ENCODE measurements at places on chromosomes 7 and 10. TPM values are rescaled to one million over a fixed set of nuclear protein-coding genes. Genes with fewer than 3 reads are reported as not detected.

SCIN gene
- total RNA-seq = not detected

RBM20 gene
- 0.38 TPM for total RNA-seq

PPP1R17 gene
- not detected for total RNA-seq

RGR gene
- total RNA-seq = not detected

LIPK gene
- total RNA-seq = not detected

DLX6 gene
- not detected for total RNA-seq

PALD1 gene
- total RNA-seq = 6.6 TPM

CDC14C gene
- not detected for total RNA-seq

SP8 gene
- total RNA-seq = not detected

CTTNBP2 gene
- not detected for total RNA-seq

ENO4 gene
- total RNA-seq = not detected

IKZF1 gene
- total RNA-seq = 277 TPM

CLDN3 gene
- not detected for total RNA-seq

SEC24C gene
- total RNA-seq = 87.5 TPM

ADAM8 gene
- total RNA-seq = 115 TPM

ERLIN1 gene
- total RNA-seq = 17.0 TPM

TMEM184A gene
- not detected for total RNA-seq

SRI gene
- total RNA-seq = 169 TPM

GJC3 gene
- total RNA-seq = 0.41 TPM

CALHM3 gene
- total RNA-seq = not detected

BAZ1B gene
- 82.4 TPM for total RNA-seq

ADAM12 gene
- total RNA-seq = 1.3 TPM

UNCX gene
- total RNA-seq = not detected

SFRP4 gene
- total RNA-seq = not detected

FXYD4 gene
- not detected for total RNA-seq

ATP6V0A4 gene
- total RNA-seq = not detected

PSD gene
- 9.3 TPM for total RNA-seq

GIMAP1 gene
- total RNA-seq = 8.7 TPM

FAM24B gene
- 10.6 TPM for total RNA-seq

LRRC18 gene
- total RNA-seq = not detected

WAC gene
- total RNA-seq = 102 TPM

CLCN1 gene
- 0.09 TPM for total RNA-seq

GIMAP2 gene
- total RNA-seq = 42.2 TPM

WNT8B gene
- total RNA-seq = 0.47 TPM

SMKR1 gene
- 3.6 TPM for total RNA-seq

ZWINT gene
- total RNA-seq = 65.4 TPM

SLC13A1 gene
- not detected for total RNA-seq

UBE2H gene
- total RNA-seq = 22.6 TPM

ACHE gene
- total RNA-seq = 0.25 TPM

TMEM270 gene
- not detected for total RNA-seq

TMEM176A gene
- total RNA-seq = not detected

ADARB2 gene
- 1.6 TPM for total RNA-seq

ZNF92 gene
- total RNA-seq = 13.7 TPM

C10orf120 gene
- not detected for total RNA-seq

BTBD16 gene
- total RNA-seq = not detected

PAPSS2 gene
- total RNA-seq = 0.20 TPM

All from activated CD8-positive, alpha-beta T cell treated with anti-CD3 and anti-CD28 coated beads for 36 hours (primary cell).